CD4-positive, alpha-beta T cell (primary cell): ENCODE measurements at places on chromosomes 7 and 10. TPM values are rescaled to one million over a fixed set of nuclear protein-coding genes. Genes with fewer than 3 reads are reported as not detected.

Gene ASL
- 12.3 TPM for total RNA-seq

Gene BTBD16
- total RNA-seq = not detected

Gene GARIN1A
- total RNA-seq = 0.73 TPM

Gene ODAD2
- total RNA-seq = not detected

Gene RNF32
- total RNA-seq = not detected

Gene LIMK1
- 7.8 TPM for total RNA-seq

Gene SLC26A3
- total RNA-seq = not detected

Gene DYDC2
- total RNA-seq = not detected

Gene RSPH10B
- total RNA-seq = not detected

Gene SEMA3D
- total RNA-seq = not detected

Gene CALHM3
- total RNA-seq = not detected
